ENCODE measurements at places on chromosomes 3 and 15.

DNA sequence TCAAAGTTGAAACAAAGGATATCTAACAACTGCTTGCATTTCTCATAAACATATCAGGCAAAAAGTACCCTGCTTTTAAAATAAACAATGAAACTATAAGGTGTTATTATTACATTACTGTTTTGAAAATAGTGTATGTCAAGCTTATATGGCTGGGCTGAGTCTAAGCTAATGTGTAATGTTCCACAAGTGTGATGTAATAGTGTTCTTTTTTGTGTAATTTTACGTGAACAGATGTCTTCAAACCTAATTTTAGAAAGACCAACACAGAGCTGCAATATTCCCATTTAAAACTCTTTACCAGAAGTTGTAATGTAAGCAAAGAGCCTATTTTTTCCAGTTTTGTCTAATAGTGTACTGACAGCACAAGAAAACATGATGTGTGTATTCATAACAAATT lies 34.0 kb downstream of the MINDY2 start:
- DNase-seq, result no peak

- no peak for DNase-seq
Measured at GRCh38 chr15:62603742-62604141, 438.7 kb upstream of the C2CD4B start.

DNA sequence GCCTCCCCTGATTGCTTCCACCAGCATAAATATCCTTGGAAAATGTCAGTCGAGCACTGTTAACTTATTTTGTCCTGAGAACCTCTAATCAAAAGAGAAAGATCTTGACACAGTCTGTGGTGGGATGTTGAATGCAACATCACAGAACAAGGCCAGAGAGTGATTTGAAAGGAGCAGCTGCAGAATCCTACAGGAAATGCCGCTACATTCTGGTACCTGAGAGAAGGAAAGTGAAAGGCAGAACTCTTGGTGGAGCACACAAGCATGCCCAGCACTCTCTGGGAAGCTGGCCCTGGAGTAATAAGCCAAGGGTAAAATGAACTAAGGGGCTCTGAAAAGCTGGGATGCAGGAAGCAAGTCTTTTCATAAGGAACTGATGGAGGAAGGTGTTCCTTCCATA lies 75.8 kb downstream of the CBLB start:
- DNase-seq, result no peak

GRCh38 chr15:39165020-39165706 lies 415.7 kb upstream of the THBS1 start:
- DNase-seq, result no peak

DNA sequence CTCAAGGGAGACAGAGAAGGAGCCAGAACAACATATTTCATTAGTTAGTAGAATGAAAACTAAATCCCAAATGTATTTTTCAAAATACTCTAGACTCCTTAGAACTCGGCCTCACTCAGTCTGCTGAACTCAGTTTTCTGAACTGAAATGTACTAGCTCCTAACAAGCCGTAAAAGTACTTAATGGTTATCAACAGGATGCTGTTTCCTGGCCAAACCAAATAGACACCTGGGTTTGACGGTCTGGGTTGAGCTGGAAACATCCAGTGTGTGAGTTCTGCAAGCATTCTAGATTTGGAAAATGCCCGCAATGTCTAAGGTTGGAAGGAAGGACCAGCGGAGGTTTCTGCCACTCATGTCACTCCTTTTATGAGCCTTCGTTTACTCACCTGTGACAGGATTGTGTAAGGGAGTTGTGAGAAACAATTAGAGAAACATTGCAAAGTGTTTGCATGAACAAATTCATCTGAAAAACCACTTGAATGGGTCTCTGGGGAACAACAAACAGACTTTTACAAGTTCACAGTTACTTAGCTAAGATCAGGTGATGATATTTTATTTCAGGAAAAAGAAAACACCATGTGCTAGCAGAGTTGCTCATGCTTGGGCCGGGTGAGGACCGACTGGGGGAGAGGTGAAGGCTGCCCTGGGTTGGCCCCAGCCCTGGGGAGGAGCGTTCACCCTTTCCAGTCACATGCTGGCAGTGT lies 151.0 kb downstream of the ALDH1A2 start:
- no peak for DNase-seq
